ENCODE measurements at places on chromosomes 16 and 17. TPM values are rescaled to one million over a fixed set of nuclear protein-coding genes. Genes with fewer than 3 reads are reported as not detected.

The TMIGD1 gene
- not detected for polyA plus RNA-seq

The SLC13A5 gene
- polyA plus RNA-seq: not detected

The CD300LB gene
- polyA plus RNA-seq: not detected

The CAPNS2 gene
- polyA plus RNA-seq: not detected

The SLX1B gene
- 11.5 TPM for polyA plus RNA-seq

The KRTAP3-2 gene
- not detected for polyA plus RNA-seq

The SOX9 gene
- polyA plus RNA-seq: 5.5 TPM

- DNase-seq: no peak
Observed at GRCh38 chr17:80751070-80751945, 206.7 kb downstream of the RPTOR start.

- DNase-seq: no peak
Observed at GRCh38 chr17:48541036-48541576, 3.8 kb downstream of the HOXB2 start.

DNA sequence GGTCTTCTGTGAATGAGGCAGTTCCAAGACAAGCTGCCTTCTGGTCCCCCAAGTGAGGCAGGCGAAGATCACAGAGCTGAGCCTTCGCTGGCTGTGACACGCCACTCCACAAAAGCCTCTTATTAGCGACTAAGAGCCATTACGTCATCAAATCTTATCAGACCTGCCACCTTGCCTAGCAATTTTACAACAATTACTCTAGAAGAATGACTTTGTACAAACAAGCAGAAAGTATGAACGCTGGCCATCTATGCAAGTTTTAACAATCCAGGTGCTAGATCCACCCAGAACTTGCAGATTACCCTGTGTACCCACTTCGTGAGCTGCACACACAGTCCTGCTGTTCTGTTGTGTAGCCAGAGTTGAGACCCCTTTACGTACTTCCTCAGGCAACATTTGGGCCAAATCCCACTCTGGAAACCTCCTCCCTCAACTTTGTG, 3.8 kb upstream of the ICAM2 start:
- DNase-seq: no peak

DNA sequence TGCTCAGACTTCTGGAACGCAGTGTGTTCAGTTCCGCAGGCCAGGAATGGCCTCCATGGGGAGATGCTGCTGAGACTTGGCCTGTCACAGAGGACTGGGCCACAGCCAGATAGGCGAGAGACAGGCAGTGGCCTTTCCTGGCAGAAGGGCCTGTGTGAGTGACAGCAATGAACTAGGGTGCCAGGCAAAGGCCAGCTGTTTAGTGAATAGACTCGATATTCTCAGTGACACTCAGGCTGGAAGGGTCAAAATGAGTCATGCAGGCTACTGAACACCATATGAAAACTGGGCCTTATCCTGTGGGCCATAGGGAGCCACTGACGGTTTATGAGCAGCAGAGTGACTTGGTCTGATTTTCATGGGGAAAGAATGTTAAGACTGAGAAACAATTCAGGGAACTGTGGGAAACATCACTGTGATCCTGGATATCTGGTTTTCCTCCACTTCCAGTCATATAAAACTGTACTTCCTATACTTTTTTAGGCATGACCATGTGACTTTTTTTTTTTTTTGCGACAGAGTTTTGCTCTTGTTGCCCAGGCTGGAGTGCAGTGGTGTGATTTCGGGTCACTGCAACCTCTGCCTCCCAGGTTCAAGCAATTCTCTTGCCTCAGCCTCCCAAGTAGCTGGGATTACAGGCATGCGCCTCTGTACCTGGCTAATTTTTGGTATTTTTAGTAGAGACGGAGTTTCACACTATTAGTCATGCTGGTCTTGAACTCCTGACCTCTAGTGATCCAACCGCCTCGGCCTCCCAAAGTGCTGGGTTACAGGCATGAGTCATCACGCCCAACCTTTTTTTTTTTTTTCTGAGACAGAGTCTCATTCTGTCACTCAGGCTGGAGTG, 5.2 kb upstream of the NUBP1 start:
- DNase-seq: no peak

- DNase-seq: peak; percentile 91
Observed at GRCh38 chr16:25109643-25110042, 1.9 kb upstream of the LCMT1 start.

GRCh38 chr16:80948886-80949493, 57.7 kb downstream of the CMC2 start:
- DNase-seq: no peak

GRCh38 chr17:1561420-1562175, 994 bp downstream of the PITPNA start:
- no peak for DNase-seq

DNA sequence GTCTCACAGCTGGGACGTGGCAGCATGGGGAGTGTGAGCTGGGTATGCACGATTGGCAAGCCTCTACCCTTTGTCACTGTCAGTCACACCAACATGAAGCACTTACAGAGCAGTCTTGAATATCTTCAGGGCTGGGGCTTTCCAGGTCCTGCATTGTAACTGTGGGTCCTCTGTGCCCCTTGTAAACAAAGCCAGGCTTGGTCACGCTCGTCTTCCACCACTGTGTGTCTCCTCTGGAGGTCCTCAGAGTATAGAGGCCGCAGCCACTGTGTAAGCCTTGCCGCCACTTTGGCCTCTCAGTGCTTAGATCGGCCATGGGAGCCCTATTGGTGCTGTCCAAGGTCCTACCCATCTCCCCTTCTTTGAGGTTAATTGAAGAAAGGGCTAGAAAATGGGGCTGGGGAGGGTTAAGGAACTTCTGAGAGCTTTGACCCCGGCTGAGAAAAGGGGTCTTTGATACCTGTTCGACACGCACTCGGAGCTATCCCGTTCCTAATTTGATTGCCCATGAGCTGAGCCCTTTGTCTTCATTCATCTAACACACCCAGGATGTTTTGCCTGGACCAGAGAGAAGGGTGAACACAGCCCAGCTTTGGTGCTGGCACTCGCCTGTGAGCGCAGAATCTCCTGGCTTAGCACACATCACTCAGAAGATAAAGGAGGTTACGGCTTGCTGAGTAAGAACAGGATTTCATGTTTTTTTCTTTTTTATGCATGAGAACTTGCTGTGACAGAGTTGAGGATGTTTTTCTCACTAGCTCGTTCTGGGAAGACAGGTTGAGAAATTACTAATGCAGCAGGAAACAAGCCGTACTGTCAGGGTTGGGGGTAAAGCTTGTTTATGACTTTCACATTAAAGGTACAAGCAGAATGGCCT, 267.9 kb downstream of the CPPED1 start:
- DNase-seq: no peak

- no peak for DNase-seq
Observed at GRCh38 chr16:10988164-10988803, 43.9 kb downstream of the CLEC16A start.

GRCh38 chr17:57940653-57941329, 14.4 kb downstream of the CUEDC1 start:
- DNase-seq: no peak

DNA sequence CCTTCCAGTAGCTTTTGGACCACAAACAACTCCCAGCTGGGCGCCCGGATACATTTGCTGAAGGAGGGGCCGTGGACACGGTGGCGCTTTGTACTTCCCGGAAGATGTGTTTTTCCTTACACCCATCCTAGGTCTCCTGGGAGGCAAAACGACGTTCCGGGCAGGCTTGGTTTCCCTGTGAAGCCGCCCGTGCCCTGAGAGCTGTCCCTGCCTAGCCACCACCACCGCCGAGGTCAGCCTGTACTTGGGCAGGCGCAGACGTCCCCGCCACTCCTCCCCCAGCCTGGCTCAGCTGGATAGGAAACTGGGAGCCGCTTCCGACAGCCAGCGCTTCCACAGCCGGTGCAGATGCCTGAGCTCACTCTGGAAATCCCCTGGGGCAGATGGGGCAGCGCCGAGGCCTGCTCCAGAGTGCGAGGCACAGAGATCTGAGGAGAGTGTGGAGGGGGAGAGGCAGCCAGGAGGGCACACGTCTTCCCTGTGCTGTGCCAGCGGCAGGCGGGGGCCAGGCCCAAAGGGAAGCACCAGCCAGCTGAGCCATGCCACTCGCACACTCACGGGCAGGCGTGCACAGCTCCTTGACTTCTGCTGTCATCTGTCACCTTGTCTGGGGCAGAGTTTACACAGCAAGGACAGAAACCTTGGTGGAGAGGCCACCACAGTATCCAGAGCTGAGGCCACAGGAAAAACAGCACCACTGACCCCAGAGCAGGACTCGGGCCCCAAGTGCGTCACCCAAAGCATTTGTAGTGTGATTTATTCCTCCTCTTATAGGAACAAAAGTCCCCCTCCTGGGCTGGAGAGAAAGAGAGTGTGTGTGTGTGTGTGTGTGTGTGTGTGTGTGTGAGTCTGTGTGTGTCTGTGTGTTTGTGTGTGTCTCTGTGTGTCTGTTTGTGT, 3.0 kb downstream of the RHBDF2 start:
- peak; percentile 76 for DNase-seq

GRCh38 chr17:10843811-10844210, 5.9 kb upstream of the PIRT start:
- DNase-seq: no peak

- DNase-seq: no peak
Observed at GRCh38 chr17:4054446-4054845, 88.4 kb downstream of the ZZEF1 start.

- DNase-seq: no peak
Observed at GRCh38 chr16:15532825-15533224, 98.4 kb downstream of the BMERB1 start.

GRCh38 chr16:2497695-2498484, 15.9 kb upstream of the ATP6V0C start:
- no peak for DNase-seq

DNA sequence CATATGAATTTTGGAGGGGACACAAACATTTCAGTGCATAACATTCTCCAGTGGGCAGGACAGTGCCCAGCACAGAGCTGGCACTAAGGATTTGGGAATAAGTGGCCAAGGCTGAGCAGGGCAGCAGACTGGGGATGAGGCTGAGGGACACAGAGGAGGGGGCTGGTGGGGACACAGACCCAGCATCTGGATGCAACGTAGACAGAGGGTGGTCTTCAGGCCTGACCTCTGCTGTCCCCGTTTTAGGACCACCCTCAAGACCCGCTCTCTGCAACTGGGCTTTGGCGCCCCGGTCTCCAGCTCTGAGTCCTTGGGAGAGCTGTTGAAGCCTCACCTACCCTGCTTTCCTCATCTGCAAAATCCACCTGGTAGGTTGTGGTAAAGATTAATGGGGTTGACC, 3.3 kb upstream of the PRSS33 start:
- DNase-seq: no peak

DNA sequence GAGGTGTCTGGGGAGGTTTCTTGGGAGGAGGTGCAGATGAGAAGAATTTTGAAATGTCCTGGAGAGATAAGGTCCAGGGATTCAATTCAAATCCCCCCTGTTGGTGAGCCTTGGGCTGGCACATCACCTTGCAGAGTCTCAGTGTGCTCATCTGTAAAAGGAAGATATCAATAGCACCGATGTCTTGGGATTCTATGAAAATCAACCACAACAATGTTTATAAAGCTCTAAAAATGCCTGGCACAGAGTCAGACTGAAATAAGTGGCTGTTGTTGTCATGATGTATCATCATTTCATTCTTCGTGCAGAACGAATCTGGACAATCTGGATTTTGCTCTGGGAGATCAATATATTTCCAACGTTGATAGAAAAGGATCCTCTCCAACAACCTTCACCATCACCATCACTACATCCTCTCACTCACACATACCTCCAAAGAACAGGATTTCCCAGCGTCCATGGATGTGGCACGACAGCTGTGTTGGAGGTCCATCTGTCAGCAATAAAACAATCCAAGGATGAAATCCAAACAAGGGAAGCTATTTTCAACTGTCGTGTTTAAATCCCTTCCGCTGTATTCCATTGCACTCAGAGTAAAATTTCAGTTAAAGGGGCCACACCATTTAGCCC, 393.7 kb upstream of the DYNLRB2 start:
- DNase-seq: no peak

All from AG04450 (cell line).